H9 (cell line): ENCODE measurements at places on chromosomes 16 and 17. TPM values are rescaled to one million over a fixed set of nuclear protein-coding genes. Genes with fewer than 3 reads are reported as not detected.

Gene CACNG4
- 6.0 and 6.3 TPM in 2 replicates for total RNA-seq

Gene KRTAP4-6
- not detected in 2 replicates for total RNA-seq

Gene EVPL
- 0.48 and 0.53 TPM in 2 replicates for total RNA-seq

Gene HSPB9
- total RNA-seq: 0.15 and 0.18 TPM in 2 replicates

Gene TBC1D3I
- total RNA-seq: 0.35 TPM in 1 of 2 replicates, not detected in the other

Gene ADAD2
- 0.99 and 1.0 TPM in 2 replicates for total RNA-seq

Gene UTS2R
- total RNA-seq: 0.75 and 0.94 TPM in 2 replicates

Gene DLX3
- 1.1 and 1.2 TPM in 2 replicates for total RNA-seq

Gene ZNF598
- total RNA-seq: 64.2 and 70.9 TPM in 2 replicates

DNA sequence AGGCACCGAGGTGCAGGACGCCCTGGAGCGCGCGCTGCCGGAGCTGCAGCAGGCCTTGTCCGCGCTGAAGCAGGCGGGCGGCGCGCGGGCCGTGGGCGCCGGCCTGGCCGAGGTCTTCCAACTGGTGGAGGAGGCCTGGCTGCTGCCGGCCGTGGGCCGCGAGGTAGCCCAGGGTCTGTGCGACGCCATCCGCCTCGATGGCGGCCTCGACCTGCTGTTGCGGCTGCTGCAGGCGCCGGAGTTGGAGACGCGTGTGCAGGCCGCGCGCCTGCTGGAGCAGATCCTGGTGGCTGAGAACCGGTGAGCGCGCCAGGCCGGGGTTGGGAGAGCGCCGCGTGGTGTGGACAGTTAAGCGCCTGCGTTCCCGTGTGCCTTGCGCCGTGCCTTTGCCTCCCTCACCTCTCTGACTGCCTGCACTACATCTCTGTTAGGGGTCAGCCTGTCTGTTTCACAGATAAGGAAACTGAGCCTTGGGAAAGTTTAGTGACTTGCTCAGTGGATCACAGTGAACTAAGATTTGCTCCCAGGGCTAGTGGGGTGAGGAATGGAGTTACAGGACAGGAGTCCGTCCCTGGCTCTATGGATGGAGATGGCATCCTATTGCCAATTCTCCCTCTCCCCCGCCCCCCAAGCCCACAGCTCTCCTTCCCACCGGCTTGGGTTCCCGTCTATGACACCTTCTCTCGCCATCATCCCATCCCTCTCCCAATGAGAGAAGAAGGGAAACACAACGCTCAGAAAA, 880 bp downstream of the SARM1 start:
- DNase-seq: peak; percentile 43
- peaks cover 2% of the 10 kb centered on the region; the same call in 1 of the 2 replicates for H3K4me1 ChIP-seq
- H3K27me3 ChIP-seq: peaks cover 12% of the 10 kb centered on the region; the same call in 1 of the 2 replicates
- peaks cover 6% of the 10 kb centered on the region; the same call in 2 of the 3 replicates for H3K36me3 ChIP-seq

GRCh38 chr16:65059406-65059980, 62.4 kb downstream of the CDH11 start:
- H3K27me3 ChIP-seq: no peaks in the 10 kb centered on the region
- H3K4me1 ChIP-seq: no peaks in the 10 kb centered on the region
- no peak overlapping the region for H3K4me3 ChIP-seq
- no peak for DNase-seq

DNA sequence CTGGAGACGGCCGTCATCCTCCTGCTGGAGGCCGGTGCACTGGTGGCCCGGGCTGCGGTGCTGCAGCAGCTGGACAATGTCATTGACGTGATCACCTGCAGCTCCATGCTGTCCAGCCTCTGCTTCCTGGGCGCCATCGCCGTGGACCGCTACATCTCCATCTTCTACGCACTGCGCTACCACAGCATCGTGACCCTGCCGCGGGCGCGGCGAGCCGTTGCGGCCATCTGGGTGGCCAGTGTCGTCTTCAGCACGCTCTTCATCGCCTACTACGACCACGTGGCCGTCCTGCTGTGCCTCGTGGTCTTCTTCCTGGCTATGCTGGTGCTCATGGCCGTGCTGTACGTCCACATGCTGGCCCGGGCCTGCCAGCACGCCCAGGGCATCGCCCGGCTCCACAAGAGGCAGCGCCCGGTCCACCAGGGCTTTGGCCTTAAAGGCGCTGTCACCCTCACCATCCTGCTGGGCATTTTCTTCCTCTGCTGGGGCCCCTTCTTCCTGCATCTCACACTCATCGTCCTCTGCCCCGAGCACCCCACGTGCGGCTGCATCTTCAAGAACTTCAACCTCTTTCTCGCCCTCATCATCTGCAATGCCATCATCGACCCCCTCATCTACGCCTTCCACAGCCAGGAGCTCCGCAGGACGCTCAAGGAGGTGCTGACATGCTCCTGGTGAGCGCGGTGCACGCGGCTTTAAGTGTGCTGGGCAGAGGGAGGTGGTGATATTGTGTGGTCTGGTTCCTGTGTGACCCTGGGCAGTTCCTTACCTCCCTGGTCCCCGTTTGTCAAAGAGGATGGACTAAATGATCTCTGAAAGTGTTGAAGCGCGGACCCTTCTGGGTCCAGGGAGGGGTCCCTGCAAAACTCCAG, 1.1 kb downstream of the MC1R start:
- no peaks in the 10 kb centered on the region; the same call in 1 of the 2 replicates for H3K4me1 ChIP-seq
- DNase-seq: peak; percentile 29
- no peaks in the 10 kb centered on the region for H3K27me3 ChIP-seq
- no peak overlapping the region for H3K27ac ChIP-seq
- no peak overlapping the region for H3K4me3 ChIP-seq

DNA sequence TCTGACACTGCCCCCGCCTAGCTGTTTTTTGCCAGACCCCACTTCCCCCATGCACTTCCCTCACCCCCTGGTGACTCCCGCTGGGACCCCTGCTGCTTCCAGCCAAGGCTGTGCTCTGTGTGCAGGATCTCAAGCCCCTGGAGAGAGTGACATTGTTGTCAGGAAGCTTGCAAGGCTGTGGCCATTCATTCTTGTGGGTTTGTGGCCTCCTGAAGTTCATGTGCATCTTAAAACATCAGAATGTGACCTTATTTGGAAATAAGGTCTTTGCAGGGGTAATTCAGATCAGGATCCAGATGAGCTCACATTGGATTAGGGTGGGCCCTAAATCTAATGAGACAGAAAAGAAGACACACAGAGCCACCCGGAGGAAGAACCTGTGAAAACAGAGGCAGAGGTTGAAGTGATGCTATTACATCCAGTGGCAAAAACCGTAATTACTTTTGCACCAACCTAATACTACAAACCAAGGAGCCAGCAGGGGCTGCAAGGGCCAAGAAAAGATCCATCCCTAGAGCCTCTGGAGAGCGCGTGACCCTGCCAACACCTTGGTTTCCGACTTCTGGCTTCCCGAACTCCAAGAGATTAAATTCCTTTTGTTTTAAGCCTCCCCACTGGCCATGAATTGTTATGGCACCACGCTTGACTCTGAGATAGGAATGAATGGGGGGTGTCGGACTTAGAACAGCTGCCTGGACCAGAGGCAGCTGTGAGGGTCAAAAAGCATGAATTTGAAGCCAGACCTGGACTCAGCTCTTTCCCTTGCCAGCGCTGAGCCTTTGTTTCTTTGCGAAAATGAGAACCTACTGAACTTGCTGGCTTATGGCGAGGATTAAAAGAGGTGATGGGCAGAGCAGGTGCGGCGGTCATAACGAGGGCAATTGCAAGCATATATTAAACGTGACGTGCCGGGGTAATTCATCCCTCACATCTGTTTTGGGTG, 75.5 kb downstream of the BMERB1 start:
- 0 out of 2 replicates have a peak, but pooled peaks cover 5% of the 10 kb centered on the region for H3K36me3 ChIP-seq
- H3K4me3 ChIP-seq: peak overlapping the region; percentile 60
- H3K27ac ChIP-seq: no peak overlapping the region
- H3K27me3 ChIP-seq: no peaks in the 10 kb centered on the region
- no peak for DNase-seq
- H3K4me1 ChIP-seq: peaks cover 8% of the 10 kb centered on the region; the same call in 1 of the 2 replicates

- no peaks in the 10 kb centered on the region for H3K27me3 ChIP-seq
- no peaks in the 10 kb centered on the region for H3K36me3 ChIP-seq
- no peak overlapping the region for H3K27ac ChIP-seq
These were observed 91.3 kb downstream of the KATNIP start for GRCh38 chr16:27641260-27641659.

- H3K36me3 ChIP-seq: no peaks in the 10 kb centered on the region
- H3K27ac ChIP-seq: no peak overlapping the region
- H3K27me3 ChIP-seq: no peaks in the 10 kb centered on the region
- H3K4me1 ChIP-seq: no peaks in the 10 kb centered on the region
- H3K4me3 ChIP-seq: no peak overlapping the region
These were observed 11.1 kb upstream of the CD300LD start for GRCh38 chr17:74603037-74603635.

DNA sequence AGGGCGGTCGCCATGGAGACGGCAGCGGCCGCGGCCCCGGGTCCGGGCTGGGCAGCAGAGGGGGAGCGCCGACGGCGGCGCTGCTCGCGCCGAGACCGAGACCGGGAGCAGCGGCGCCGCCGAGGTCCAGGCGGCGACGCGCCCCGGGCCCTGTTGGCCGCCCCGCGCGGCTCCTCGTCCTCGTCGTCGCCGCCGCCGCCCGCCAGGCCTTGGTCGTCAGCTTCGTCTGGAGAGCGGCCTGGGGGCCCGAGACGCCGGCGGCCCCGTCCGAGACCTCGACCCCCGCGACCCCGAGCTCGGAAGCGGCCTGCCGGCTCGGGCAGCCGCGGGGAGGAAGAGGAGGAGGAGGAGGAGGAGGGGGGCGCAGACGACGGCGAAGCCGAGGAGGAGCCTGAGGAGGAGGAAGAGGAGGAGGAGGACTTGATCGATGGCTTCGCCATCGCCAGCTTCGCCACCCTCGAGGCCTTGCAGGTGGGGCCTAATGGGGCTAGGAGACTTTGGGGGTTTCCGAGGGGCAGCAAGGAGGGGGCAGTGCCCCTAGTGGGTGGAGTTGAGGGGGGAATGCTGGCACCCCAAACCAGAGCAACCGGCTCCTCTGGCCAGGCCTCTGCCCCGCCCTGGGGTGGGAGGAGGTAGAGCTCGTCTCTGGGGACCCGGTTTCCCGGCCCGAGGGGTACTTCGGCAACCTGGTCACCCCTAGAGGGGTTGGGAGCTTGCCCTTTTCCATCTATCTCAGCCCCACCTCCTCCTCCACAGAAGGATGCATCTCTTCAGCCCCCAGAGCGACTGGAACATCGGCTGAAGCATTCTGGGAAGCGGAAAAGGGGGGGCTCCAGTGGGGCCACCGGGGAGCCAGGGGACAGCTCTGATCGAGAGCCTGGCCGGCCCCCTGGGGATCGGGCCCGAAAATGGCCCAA, 1.5 kb downstream of the FBRS start:
- peaks cover 6% of the 10 kb centered on the region; the same call in 1 of the 2 replicates for H3K27me3 ChIP-seq
- peaks cover 49% of the 10 kb centered on the region for H3K36me3 ChIP-seq
- no peak for DNase-seq
- H3K27ac ChIP-seq: no peak overlapping the region
- no peaks in the 10 kb centered on the region for H3K4me1 ChIP-seq

- H3K27me3 ChIP-seq: no peaks in the 10 kb centered on the region
- peak; percentile 18 for DNase-seq
- no peak overlapping the region for H3K4me3 ChIP-seq
- no peak overlapping the region for H3K27ac ChIP-seq
These were observed 22.8 kb downstream of the SPAG9 start for GRCh38 chr17:51097708-51098446.
